ENCODE measurements at places on chromosomes 4 and X.
A peak's percentile ranks its signal among the peaks of the same experiment; 100 is the strongest.

GRCh38 chrX:7514871-7515599 lies 327.9 kb upstream of the VCX start:
- no peak for DNase-seq

DNA sequence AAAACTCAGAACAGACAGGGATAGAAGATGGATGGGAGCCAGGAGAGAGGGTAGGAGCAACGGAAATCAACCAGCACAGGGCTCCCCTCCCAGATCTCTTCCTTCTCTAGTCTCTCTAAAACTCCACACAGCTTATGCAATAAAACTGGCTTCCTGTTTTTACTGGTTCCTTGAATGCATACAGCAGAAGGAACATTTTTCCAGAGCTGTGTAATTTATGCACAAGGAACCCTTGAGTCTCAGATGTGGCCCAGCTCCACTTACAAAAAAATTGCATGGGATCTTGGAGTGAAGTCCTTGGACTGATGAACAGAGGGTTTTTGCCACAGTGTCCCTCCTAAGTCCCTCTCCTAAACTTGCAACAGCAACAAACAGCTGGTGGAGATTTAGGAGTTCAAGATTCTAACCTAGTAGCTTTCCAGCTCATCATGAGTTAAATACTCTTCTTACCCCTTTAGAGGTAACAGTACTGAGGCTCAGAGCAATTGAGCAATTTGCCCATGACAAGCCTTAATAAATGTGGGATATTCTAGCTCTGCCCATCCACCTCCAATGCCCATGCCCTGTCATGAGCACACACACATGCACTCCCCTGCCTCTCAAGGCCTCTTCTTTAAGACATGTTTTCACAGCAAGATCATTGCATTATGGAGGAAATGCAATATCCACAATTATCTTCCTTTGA lies 18.4 kb upstream of the CC2D2A start:
- no peak for DNase-seq

DNA sequence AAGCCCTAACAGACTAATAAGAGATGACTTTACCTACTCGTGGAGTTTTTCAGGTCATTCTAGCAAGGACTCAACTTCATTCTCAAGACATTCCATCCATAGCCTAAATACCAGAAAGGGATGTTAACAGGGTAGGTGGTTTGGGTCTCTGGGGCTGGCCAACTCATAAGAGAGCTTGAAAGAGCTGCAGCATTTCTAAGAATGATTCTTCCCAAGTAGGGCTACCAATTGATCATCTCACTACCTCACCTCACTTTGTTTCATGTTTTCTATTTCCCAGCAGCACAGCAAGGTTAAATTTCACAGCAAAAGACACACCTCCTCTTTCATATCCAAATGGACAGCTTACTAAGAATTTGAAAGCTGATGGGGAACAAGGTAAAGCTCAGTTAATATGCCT lies 614.8 kb upstream of the DIPK2B start:
- DNase-seq = no peak

DNA sequence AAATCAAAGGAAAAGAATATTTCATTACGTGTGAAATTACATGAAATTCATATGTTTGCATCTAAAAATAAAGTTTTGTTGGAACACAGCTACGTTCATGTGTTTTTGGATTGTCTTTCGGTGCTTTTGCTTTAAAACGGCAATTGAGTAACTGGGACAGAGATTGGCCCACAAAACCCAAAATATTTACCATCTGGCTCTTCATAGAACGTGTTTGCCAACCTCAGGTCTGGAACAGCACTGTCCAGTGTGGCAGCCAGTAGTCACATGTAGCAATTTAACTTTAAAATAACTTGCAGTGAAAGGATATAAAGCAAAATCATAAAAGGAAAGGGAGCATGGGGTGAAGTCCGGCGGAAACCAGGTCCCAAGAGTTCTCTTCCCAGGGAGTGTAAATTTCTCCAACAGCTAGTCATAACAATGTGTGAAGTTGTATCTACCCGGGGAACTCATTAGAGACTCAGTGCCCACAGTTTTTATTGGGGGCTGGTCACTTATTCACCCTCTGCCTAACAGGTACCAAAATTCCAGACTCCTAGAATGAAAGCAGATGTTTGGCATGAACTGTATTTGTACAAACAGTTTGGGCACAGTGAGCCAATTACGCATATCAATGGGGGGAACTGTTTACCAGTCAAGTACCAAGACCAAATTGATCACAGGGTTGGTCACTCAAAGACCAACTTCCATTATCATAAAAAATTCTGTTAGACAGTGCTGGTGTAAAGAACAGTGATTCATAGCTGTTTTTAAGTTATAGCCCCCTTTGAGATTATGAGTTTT lies 10.3 kb downstream of the OCIAD1 start:
- no peak for DNase-seq

DNA sequence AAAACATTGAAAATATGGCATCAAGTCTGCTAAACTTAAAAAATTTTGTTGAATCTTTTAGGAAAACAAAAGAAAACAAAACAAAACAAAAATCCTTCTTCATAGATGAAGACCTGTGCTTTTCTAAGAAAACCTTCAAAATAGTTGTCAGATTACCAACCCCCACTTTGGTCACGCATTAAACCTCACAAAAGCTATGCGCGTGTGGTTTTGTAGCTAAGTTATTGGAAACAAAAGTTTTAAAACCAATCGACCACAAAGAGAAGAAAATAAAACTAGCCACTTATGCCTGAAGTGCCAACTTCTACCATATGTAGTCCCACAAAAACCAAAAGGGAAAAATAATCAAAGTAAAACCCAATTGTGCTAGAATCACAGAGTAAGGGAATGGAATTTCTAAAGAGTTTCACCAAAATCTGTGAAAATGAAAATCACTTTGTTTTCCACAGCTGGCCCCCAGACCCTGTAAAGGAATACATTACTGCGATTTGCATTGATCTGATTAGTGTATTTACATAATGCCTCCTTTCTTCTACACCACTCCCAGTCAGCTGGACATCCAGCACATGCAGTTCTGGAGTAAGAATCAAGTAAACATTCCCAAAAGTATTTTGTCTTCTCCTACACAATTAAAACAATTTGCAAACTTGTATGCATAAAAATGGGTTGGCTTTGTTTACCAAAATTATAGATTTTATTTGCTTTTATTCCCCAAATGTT lies 330.1 kb upstream of the DKK2 start:
- DNase-seq = no peak

GRCh38 chr4:122195718-122196117 lies 43.6 kb downstream of the BLTP1 start:
- DNase-seq = no peak

DNA sequence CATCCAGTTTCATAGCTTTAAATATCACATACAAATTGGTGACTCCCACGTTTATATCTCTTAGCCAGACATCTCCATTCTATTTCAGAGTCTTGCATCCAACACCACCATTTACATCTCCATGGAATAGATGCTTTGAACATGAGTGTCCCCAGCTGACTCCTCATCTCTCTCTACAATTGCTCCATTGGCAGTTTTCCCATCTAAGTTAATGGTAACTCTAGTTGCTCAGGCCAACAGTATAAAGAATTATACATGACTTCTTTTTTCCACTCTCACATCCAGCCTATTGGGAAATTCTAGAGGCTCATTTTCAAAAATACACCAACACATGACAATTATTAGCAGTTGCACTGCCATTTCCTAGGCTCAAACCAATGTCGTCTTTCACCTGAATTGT lies 388.2 kb downstream of the STIM2 start:
- DNase-seq = no peak

- DNase-seq = no peak
These were observed 175.3 kb upstream of the FGF13 start for GRCh38 chrX:138886769-138887168.

DNA sequence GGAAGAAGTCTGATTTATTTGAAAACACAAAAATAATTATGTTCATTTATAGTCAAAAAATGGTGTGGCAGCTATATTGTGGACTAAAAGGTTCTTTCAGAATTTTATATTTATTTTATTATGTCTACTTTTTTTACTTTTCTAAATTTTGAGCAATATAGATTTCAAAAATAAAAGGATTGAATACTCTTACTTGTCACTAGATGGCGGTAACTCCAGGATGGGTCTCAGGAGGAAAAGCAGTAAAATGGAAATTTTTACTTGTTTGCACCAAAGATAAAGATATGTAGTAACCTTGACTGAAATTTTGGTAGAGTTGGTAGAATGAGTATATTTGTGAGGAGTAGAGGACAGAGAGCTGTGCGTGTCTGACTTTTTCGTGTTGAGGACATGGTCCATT lies 14.5 kb upstream of the DACH2 start:
- DNase-seq = no peak

DNA sequence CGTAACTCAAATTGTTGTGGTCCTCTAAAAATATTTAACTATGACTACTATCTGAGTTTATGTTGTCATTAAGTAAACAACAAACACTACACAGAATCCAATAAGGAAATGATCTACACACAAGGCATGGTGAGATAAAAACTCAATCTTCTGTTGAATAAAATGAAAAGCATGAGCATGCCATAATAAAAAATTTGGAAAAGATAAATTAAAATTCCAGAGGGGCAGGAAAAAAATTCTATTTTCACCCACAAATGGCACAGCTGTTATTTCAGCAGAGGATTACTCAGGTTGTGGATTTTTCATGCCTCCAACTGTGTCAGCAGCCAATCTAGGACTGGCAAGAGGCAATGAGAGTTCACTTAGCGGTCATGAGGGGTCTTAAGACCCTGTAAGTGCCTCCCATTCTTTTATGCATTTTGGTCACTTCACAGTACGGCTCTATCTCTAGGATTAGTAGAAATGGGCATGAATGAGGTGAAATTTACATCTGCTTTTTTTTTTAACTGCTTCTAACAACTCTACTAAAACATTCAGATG lies 639.8 kb upstream of the DIPK2B start:
- no peak for DNase-seq

DNA sequence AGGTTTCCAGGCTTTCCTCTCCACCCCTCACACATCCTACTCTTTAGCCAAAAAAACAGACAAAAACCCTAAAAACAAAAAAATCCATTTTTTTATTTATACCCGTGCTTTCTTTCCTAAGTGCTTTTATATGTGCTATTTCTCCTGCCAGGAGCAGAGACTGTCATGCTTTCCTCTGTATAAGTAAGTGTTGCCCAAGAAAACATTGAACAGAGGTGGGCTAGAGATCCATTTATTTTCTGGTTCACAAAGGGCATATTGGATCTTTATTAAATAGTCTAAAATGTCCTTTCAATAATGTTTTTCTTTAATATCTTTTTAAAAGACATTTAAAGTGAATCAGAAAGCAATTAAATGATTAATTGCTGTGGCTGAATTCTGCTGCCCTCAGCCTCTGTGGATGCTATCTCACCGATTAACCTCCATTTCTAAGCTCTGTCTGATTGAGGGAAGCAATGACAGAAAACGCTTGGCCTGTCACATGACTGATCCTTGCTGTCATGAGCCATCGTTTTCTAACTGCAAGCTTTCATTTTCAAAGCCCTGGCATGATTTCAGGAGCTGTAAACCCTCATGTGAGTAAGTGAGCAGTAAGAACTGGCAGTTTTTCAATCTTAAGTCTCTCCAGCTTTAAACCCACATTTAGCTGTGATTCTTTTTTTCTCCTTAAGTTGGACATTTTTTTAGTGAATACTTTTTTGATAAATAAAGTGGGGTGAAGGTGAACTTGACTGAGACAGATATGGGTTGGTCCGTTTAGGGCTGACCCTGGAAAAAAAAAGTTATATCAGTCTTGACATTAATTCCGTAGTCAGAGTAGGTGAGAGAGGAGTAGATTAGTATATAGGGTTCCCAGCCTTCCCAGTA lies 180.7 kb upstream of the PGRMC2 start:
- DNase-seq = peak; percentile 14

All from frontal cortex (tissue), 4 donors.